ENCODE measurements at places on chromosomes 4 and X.

DNA sequence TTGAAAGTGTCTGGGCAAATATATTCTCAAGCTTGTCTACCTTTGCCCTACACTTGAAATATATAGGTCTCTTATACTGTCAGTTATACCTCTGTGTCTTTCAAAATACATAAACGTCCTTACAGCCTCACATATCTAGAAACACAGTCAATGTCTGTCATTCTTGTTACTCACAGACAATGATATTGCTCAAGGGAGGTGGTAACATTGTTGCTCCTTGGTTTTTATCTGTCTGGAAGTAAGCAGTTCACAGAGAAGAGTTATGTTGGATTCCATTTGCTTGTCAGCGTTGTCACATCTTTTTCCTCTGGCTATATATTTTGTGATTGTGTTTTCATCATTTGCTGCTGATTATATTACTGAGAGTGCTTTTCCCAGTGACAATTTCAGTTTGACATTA, 1528.9 kb downstream of the PCDH7 start:
- no peak for DNase-seq

- DNase-seq, result peak; percentile 73
Observed at GRCh38 chr4:98586962-98587354, 71.5 kb downstream of the TSPAN5 start.

DNA sequence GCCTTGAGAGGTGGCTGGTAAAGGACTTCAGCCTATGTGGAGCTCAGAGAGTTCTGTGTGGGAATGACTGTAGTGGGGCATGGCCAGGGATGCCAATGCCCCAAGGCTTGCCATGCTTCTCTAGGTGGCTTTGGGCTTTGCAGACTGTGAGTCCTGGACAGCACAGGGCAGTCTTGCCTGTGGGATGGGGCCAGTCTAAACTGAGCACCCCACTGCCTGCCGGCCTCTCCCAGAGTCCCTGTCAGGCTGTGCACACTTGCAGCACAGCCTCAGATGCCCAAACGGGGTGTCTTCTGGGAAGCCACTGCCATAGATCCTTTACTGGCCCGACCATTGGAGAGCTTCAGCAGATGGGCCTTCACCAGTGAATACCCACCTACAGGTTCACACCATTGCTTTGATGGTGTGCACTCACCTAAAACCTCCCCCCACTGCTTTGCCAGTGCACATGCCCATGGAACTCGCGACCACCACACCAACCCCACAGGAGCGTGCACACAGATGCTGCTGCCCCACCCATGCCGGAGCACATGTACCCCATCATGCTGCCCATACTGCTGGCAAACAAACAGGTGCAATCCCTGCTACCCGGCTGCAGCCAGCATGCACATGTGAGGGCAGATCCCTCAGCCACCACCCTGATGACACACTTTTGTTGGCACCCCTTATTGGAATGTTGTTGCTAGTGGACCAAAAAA, 97.3 kb upstream of the CNKSR2 start:
- no peak for DNase-seq

DNA sequence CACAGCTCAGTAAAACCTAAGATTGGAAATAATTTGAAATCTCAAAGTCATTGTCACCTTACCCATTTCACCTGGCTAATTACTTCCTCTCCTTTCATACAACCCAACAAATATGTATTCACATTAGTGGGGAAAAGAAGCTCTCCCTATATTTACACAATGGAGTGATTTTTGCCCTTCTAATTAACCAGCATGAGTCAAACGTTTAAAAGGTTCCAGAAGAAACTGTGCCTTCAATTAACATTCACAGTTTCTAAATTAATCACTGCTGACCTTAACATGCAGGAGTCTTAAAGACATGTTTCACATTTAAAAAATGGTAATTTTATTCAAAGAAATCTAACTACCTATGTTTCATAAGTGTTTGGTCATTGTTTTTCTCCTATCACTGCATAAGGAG, 254.6 kb downstream of the CBLL2 start:
- no peak for DNase-seq

DNA sequence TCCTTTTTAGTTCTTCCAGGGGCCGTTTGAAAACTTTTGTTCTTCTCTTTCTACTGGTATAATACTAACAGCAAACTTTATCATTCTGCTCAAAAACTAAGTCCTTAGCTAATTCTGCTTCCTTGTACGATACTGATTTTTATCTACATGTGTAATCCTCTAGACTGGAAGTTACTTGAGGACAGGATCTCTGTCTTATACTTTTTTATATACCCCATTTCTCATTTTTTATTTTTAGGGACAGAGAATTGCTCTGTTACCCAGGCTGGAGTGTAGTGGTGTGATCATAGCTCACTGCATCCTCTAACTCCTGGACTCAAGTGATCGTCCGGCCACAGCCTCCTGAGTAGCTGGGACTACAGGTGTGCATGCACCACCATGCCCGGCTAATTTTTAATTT, 2.2 kb downstream of the COX7B start:
- no peak for DNase-seq

DNA sequence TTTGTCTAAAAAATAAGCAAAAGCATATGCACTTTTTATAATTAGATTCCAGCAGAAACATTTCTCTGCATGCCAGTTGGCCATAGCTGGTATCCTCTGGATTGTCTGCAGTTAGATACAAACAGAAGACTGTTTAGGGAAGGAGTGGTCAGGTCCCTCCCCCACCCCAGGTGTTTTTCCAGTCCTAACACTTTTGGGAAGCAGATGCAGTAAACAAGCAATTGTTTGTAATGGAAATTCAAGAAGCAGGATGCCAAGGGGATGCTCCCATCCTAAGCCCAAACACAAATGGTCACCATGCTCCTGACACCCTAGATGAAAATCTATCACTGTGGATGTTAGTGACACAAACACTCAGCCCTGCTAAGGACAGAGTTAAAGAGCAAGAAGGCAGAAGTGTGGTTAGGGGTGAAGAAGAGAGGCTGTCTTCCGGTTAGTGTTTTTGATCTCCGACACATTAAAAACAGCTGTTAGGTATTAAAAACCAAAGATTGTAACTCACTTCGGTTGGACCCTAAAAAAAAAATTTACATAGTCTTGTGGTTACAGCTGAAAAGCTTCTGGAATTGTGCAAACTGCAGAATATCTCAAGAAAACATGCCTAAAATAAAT, 7.9 kb downstream of the LEF1 start:
- no peak for DNase-seq

DNA sequence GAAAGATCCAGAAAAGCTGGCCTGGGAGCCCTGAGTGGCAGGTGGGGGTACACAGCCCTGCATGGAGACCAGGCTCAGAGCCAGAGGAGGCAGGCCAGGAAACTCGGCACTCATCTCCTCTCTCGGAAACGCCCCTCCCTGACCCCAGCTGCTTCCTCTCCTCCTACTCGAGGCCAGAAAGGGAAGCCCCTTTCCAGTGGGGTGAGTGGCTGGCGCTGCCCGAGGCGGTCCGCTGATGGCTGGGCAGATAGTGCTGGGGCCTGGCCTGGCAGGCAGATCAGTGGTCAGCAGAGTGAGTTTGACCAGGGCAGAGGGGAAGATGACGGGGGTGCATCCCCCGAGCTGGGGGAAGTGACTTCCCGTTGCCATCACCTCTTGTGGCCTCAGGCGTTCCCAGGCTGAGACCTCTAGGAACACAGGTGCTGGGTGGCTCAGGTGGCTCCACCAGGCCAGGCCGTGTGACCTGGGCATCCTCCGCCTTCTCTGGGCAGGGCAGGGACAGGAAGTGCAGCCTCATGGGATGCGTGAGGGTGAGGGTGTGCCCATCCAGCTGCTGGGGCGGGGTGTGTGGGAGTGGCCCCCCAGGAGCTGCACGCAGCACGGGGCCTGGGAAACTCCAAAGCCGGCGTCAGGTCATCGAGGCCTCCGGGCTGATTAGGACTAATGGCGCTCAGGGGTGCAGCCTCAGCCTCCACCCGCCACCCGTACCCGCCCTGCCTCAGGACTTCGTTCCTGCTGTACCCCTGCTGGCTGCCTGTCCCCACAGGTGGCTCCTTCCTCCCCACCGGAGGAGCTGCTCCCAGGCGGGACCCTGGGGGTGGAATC, 5.7 kb downstream of the SH3BP2 start:
- DNase-seq, result no peak

GRCh38 chr4:185881430-185881829, 69.4 kb upstream of the SORBS2 start:
- DNase-seq, result no peak
